ENCODE measurements at places on chromosomes 5 and 9.

DNA sequence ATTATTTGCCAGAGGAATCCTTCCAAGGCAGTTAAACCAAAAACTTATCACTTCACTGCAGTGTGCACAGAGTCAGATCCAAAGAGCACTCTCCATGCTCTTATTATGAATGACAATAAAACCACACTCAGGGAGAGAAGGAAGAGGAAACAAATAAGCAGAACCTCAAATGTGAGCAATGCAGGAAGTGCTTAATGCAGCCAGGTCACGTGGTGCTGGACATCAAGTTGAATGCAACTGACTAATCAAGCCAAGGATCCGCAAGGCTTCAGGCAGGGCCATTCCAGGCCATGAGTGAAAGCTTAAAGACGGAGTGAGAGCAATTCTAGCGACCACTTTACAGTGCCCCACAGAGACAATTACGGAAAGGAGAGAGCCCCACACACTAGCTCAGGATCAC lies 230.4 kb upstream of the PUM3 start:
- no peak for DNase-seq

DNA sequence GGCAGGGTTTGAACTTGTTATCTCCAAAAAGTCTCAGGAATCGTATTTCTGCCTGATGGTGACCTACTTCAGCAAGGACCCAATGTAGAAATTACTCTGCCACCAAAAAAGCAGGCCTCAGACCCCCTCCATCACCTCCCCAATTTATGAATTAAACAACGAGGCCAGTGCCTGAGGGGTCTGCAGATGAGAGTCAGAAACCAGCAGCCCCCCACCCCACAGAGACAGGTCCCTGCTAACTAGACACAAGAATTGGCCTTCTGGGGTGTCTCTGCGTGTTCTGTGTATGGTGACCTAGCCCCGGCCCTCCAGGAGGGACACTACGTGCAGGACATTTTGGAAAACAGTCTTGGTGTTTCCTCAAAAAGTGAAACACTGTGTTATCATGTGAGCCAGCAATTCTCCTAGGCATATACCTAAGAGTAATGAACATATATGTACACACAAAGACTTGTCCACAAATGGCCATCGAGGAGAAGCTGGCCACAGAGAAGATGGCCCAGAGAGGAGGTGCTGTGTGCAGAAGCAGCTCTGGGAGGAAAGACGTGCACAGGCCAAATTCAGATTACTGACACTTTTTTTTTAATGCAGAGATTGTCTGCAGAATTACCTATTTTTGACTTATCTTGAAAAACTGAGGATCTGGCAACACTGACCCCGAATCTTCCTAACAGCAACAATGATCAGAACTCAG lies 93.8 kb downstream of the ADAMTS2 start:
- DNase-seq = no peak

GRCh38 chr5:98529321-98529720 lies 244.1 kb upstream of the RGMB start:
- no peak for DNase-seq

GRCh38 chr9:110847671-110848070 lies 179.1 kb downstream of the MUSK start:
- DNase-seq = no peak

DNA sequence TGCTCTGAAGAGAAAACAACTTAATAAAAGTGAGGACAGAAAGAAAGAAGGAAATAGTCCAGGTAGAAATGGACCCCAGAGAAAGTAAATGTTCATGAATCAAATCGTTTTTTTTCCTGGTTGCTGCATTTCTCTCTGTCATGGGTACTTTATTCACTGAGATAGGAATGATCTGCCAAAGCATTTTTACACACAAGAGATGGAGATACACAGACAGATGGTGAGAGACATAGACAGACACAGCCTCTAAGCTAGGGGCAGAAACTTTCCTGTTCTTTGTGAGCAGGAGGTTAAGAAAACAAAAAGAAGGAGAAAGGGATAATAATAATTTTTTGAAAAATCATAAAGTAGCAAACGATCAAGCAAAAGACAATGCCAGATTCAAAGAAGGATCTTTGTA lies 73.7 kb downstream of the ASTN2 start:
- no peak for DNase-seq

All from activated T-cell treated with anti-CD3 and anti-CD28 coated beads, Interleukin-2, amount 50 U/mL, for 1 hour (primary cell).